ENCODE measurements at places on chromosomes 12 and 14. TPM values are rescaled to one million over a fixed set of nuclear protein-coding genes. Genes with fewer than 3 reads are reported as not detected.

DNA sequence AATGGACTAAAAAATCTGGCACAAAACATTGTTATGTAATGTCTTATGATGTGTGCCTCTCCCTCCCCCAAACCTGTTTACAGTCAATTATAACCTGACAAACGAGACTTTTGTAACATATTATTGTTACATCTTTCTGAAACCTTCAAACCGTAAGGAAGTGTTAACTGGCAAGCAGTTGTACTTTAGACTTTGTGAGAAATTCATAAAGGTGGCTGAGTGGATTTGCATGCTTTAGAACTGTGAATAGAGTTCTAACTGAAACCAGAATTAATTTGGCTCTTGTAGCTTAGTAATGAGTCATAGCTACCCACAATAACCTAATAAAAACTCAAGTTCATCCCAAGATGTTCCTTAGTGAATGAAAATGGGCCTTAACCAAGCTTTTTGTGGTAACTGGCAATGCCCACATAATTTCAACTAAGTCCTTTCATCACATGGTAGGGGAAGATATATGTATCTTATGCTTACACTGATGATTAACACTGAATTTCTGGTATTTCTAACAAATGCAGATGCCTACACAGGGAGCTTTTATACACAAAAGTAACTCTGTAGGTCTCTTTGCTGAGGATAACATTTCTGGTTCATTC is 29.7 kb downstream of the RAD9B start:
- DNase-seq: no peak

- DNase-seq: no peak
Measured at GRCh38 chr14:94659901-94660300, 47.7 kb downstream of the SERPINA3 start.

LIN7A gene
- total RNA-seq: 1.7 TPM

INSM2 gene
- total RNA-seq: not detected

MRPL51 gene
- 147 TPM for total RNA-seq

GRCh38 chr14:89701211-89702043 is 253.1 kb downstream of the EFCAB11 start:
- DNase-seq: peak; percentile 78

TMCC3 gene
- total RNA-seq: 32.1 TPM

DNA sequence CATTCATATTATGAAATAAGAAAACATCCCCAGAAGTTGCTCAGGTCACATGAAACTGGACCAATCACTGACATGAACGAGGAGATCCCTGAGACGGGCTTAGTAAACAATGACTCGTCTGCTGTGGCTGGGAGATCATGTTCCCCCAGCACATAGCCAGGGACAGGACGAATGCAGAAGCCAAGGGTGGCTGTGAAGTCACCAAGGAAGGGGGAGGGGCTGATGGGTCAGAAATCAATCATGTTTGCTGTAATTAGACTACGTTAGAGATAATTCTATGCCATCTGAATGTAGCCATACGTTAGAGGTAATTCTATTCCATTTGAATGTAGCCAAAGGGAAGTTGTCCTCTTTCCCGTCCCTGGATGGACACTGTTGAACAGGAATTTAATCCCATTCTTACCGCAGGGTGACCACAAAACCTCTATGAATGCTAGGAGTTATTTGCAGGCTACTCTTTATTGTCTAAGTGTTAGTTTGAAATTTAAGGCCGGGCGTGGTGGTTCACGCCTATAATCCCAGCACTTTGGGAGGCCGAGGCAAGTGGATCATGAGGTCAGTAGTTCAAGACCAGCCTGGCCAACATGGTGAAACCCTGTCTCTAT is 332.9 kb downstream of the TMEM132D start:
- DNase-seq: no peak

DNA sequence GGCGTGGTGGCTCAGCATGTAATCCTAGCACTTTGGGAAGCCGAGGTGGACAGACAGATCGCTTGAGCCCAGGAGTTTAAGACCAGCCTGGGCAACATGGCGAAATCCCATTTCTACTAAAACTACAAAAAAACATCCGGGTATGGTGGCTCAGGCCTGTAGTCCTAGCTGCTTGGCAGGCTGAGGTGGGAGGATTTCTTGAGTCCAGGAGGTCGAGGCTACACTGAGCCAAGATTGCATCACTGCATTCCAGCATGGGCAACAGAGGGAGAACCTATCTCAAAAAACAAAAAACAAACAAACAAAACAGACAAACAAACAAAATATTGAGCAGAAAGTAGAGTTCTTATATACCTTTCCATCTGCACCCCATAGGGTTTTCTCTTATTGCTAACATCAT is 9.0 kb upstream of the SLC25A21 start:
- DNase-seq: no peak

GSC gene
- 1.1 TPM for total RNA-seq

- DNase-seq: no peak
Measured at GRCh38 chr12:114263056-114263805, 142.7 kb downstream of the TBX5 start.

- DNase-seq: no peak
Measured at GRCh38 chr12:81888961-81889360, 129.8 kb upstream of the PPFIA2 start.

GRCh38 chr14:103317251-103317650 is 16.8 kb upstream of the EIF5 start:
- no peak for DNase-seq

- no peak for DNase-seq
Measured at GRCh38 chr12:124277394-124278241, 17.3 kb upstream of the RFLNA start.

DNA sequence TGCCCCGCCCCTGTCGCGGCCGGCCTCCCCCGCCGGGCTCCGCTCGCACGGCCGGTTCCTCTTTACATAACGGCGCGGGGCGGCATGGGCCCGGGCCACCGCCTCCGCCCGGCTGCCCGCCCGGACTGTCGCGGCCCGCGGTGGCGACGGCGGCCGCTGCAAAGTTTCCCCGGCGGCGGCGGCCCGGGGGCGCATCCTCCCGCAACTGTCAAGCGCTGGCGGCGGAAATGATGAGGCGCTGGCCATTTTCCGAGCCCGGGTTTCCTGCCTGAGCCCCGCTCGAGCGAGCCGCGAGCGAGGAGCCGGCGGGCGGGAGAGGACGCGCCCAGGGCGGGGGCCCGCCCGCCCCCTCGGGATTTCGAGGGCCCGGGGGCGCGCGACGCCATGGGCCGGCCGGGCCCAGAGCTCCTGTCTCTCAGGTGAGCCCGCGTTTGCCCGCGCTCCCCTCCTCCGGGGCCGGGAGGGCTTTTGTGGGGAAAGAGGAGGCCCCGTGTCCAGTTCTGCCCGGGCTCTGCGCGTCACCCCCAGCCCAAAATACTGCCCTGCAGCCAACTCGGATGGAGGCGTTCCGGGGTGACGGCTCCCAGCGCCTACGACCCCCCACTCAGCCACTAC is at the start of gene SH2B3:
TSS of gene SH2B3 (plus strand) at position 65 of the 615 bp plus-strand sequence. CDS start 12,223 bp downstream, outside the sequence.
- DNase-seq: no peak

NEUROD4 gene
- not detected for total RNA-seq

DNA sequence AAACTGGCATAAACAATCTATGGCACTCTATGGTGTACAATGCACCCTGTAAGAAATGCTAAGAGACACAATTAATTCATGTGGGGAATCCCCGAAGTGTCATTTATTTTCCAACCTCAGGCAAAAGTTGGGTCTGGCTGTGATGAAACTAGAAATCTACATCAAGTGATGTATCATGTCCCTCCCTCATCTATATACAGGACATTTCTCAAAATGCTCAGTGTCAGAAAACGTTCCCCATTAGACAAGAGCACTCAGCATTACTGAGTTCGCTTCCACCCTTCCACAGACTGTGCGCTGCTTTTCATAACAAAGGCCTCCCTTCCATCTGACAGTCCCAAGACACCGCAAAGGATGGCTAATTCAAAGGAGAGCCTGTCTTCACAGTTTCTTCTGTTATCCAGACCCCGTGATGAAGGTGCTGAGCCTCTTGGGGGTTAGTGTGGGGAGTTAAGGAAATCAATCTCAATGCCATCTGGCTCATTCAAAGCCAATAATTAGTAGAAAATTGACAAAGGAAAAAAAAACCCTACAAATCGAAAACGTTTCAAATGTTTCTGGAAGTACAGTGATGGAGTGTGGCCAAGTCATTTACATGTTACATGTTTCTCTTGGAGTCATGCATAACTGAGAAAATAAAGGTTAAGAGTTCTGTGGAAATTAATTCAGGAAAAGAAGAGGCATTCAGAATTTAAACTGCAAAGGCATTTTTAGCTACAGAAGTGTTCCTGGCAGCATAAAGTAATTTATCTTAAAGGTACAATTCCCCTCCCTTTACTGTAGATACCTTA is 7.5 kb downstream of the CCDC88C start:
- no peak for DNase-seq

GRCh38 chr12:113105606-113106271 is 29.8 kb downstream of the RASAL1 start:
- DNase-seq: no peak

GRCh38 chr12:78037707-78038106 is 207.0 kb downstream of the NAV3 start:
- no peak for DNase-seq

CACNA2D4 gene
- 3.1 TPM for total RNA-seq

GRCh38 chr12:15977999-15978951 is 67.1 kb downstream of the DERA start:
- no peak for DNase-seq

MIA2 gene
- total RNA-seq: 21.2 TPM

EXD2 gene
- 19.7 TPM for total RNA-seq

DNA sequence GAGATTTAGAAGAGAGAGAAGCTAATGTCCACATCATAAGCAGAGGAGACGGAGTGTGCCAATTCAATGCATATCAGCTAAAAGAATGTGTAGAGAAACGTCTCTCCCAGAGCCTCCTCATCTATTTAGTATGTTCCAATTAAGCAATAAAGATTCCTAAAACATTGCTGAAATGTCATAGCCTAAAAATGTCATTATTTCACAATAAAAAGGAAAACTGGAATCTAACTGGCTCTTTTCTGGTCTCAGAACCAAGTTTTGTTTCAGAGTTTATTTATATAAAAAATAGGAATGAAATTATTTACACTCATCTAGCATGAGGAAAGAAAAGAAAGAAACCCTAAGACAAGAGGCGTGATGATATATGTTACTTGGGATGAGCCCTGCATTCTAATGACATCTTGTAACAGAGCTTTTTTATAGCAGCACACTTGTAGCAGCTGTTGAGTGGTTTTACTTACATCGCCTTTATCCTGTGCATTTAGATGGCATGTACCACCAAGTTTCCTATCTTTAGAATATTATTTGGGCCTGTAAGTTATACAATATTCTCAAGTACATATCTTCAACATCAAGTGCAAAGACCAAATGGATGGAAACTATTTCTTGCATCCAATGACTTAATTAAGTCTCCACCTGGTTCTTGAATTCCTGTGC is 266.3 kb upstream of the PRKD1 start:
- DNase-seq: no peak

BDKRB1 gene
- total RNA-seq: not detected

DLGAP5 gene
- not detected for total RNA-seq

BHLHE41 gene
- 7.6 TPM for total RNA-seq

DNA sequence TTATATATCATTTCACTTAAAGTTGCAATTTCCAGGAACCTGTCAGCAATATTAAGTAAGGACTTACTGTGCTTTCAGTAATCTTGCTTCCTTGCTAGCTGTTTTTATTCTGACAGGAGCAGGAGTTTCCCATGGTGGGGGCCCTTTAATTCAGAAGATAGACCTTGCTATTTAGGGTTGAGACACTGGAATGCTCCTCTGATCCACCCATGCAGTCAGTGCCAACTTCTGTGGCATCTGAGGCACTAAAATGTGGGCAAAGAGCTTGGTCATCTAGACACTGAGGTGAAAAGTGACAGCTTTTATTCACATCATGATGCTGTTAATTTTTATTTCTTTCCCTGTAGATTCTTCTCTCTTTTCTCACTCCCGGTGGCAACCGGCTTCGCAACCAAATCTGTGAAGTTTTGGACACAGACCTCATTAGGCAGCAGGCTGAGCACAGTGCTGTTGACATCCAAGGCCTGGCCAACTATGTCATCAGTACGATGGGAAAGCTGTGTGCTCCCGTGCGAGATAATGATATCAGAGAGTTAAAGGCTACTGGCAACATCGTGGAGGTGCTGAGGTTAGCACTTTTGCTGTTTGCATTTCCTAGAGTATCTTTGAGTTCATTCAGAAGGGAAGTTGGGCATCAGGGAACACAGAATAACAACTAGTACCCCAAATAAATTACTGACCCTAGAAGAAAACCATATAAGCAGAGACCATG is 18.8 kb downstream of the TCP11L2 start:
- no peak for DNase-seq

DNA sequence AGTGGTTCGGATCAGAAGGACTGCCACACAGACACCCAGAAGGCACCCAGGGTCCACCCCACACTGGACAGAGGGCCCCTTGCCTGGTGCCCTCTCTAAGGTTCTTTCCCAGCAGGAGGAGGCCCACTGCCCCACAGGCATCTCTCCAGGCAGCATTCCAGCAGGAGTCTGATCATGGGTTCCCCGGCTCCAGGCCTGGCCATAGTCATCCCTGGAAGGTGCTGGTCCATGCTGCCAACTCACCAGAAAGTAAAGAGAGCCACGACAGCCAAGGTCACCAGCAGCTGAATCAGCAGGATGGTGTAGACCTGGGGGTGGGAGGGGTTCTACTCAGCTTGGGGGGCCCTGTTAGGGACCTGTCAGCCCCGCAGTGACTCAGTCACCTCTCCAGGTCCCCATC is 6.4 kb downstream of the FAIM2 start:
- no peak for DNase-seq

DNA sequence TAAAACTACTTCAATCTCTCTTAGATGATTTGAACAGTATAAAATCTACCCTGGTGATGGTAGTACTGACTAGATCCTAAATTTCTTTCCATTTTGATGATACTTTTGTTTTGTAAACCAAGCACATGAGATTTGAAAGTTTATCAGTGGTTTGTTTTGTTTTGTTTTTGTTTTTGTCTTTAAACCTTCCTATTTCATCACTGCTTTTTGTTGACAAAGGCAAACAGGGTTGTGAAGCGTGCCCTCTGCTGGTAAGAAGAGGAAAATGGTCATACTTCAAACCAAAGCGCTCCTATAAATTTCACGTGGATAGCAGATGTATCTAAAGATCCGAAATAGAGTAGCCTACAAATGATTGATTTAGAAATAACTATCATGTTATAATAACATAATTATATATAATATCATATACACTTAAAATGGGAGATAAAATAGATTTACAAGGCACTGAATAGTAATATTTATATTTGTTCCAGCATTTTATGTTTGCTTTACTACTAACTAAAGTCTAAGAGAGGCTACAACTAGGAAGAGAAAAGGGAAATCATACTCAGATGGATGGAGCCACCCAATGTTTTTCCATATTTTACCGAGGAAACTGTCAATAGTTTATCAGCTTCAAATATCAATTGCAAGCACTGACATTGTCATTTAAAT is 254.0 kb upstream of the USP15 start:
- no peak for DNase-seq

GALNT8 gene
- total RNA-seq: 0.26 TPM

- no peak for DNase-seq
Measured at GRCh38 chr14:69855180-69855832, 23.9 kb upstream of the SMOC1 start.
